ENCODE measurements at places on chromosomes 2 and 18. TPM values are rescaled to one million over a fixed set of nuclear protein-coding genes. Genes with fewer than 3 reads are reported as not detected.

Gene MARCO
- 2.4 TPM for total RNA-seq

Gene SNED1
- 18.0 TPM for total RNA-seq

Gene DOCK10
- total RNA-seq: 0.96 TPM

Gene STAT4
- 1.4 TPM for total RNA-seq

Gene ASNSD1
- total RNA-seq: 29.8 TPM

DNA sequence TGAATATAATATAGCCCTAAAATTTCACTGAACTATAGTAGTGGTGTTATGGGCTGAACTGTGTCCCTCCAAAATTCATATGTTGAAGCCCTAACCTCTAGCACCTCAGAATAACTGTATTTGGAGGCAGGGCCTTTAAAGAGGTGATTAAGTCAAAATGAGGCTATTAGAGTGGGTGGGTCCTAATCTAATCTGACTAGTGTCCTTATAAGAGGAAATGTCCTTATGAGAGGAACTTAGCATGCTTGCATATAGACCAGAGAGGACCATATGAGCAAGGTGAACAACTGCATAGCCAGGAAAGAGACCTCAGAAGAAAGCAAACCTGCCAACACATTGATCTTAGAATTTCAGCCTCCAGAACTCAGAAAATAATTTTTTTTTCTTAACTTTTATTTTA lies 238.4 kb downstream of the ZEB2 start:
- no peaks in the 10 kb centered on the region for H3K27me3 ChIP-seq
- DNase-seq: no peak
- no peak overlapping the region for H3K4me3 ChIP-seq
- H3K27ac ChIP-seq: no peak overlapping the region
- no peaks in the 10 kb centered on the region for H3K36me3 ChIP-seq
- H3K4me1 ChIP-seq: no peaks in the 10 kb centered on the region

DNA sequence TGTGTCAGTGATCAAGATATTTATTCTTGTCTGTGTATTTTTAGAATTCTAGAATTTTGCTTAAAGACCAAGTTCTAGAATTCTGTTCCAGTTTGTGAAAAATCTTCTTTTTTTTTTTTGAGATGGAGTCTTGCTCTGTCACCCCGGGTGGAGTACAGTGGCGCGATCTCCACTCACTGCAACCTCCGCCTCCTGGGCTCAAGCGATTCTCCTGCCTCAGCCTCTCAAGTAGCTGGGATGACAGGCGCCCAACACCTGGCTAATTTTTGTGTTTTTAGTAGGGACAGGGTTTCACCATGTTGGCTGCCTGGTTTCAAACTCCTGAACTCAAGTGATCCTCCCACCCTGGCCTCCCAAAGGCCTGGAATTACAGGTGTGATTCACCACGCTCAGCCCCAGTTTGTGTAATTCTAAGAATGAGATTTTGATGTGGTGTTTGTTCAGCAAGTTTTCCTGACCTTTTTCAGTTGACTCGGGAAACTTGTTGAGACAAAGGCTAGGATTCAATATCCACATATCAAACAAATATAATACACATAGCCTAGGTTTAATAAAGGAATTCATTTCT lies 3.6 kb downstream of the EIF5B start:
- H3K27ac ChIP-seq: peak overlapping the region; percentile 41
- peaks cover 7% of the 10 kb centered on the region for H3K36me3 ChIP-seq
- DNase-seq: peak; percentile 24

DNA sequence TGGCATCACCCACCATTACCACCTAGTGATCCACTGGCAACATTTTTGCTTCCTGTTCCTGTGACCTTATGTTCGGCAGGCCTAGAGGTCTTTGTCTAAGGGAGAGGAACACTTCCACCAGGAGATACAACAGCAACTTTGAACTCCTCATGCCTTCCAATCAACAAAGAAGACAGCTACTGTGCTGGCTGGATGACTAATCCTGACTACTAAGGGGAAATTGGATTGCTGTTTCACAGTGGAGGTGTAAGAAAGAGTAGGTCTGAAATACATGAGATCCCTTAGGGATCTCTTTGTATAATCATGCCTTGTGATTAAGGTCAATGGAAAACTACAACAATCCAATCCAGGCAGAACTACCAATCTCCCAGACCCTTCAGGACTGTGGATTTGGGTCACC lies 45.2 kb downstream of the EIF2AK3 start:
- H3K27me3 ChIP-seq: no peaks in the 10 kb centered on the region
- no peak overlapping the region for H3K4me3 ChIP-seq
- H3K4me1 ChIP-seq: no peaks in the 10 kb centered on the region
- no peak for DNase-seq
- peaks cover 39% of the 10 kb centered on the region for H3K36me3 ChIP-seq
- no peak overlapping the region for H3K27ac ChIP-seq

DNA sequence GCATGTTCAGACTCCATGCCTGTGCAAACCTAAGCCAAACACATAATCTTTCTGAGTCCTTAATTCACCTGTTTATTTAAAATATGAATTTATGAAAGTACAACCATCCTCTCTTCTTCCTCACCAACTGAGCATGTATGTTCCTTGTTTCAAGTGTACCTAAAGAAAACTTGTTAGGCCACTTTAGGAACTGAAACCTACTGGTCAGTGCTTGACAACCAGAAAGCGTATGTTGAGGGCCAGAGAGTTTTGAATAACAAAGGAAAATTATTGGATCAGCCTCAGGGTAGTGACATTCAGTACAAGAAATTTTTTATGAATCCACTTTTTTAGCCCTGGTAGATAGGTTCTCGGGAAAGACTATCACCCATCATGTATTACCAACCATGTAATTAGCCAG lies 847.6 kb upstream of the CELF4 start:
- H3K27me3 ChIP-seq: no peaks in the 10 kb centered on the region
- no peaks in the 10 kb centered on the region for H3K36me3 ChIP-seq
- DNase-seq: no peak
- H3K4me3 ChIP-seq: no peak overlapping the region
- no peaks in the 10 kb centered on the region for H3K4me1 ChIP-seq

DNA sequence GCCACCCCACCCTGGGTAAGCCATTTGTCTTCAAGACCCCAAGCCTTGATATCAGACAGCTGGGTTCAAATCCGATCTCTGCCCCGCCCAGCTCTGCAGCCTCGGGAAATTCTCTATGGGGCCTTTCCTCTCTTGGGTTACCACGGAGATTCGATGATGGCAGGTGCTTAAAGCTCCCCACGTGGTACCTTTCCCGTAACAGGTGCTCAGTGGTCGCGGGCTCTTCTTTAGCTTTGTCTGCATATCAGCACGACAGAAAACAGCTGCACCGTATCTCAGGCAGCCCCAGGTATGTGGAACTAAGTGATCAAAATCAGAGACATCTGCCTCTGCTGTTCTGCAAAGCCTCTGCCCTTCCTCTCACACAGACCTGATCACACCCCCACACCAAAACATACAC lies 37.4 kb downstream of the TTC32 start:
- H3K4me1 ChIP-seq: peaks cover 17% of the 10 kb centered on the region
- no peak for DNase-seq
- H3K27me3 ChIP-seq: no peaks in the 10 kb centered on the region
- no peak overlapping the region for H3K4me3 ChIP-seq

GRCh38 chr2:29117636-29118303 lies 2.6 kb downstream of the CLIP4 start:
- H3K4me3 ChIP-seq: peak overlapping the region; percentile 90
- H3K27ac ChIP-seq: peak overlapping the region; percentile 49
- peak; percentile 72 for DNase-seq
- peaks cover 36% of the 10 kb centered on the region for H3K4me1 ChIP-seq
- no peaks in the 10 kb centered on the region for H3K27me3 ChIP-seq

GRCh38 chr2:20614201-20615067 lies 36.5 kb downstream of the HS1BP3 start:
- no peak overlapping the region for H3K4me3 ChIP-seq
- no peaks in the 10 kb centered on the region for H3K36me3 ChIP-seq
- DNase-seq: no peak
- H3K4me1 ChIP-seq: peaks cover 27% of the 10 kb centered on the region

DNA sequence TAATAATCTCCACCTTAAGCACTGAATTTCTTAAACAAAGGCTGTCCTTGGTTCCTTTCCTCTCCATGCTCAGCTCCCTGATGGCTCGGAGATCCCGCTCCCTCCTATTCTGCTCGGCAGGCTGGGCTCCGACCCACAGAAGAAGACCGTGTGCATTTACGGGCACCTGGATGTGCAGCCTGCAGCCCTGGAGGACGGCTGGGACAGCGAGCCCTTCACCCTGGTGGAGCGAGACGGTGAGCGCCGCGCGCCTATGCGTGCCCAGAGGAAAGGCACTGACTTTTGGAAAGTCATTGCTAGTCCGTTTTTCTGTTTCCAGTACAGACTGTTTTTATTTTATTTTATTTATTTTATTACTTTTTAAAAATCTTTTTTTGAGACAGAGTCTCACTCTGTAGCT lies 9.6 kb downstream of the CNDP2 start:
- H3K36me3 ChIP-seq: peaks cover 87% of the 10 kb centered on the region
- no peak for DNase-seq
- H3K27me3 ChIP-seq: no peaks in the 10 kb centered on the region
- H3K4me1 ChIP-seq: no peaks in the 10 kb centered on the region
- no peak overlapping the region for H3K4me3 ChIP-seq
- H3K27ac ChIP-seq: no peak overlapping the region

- no peak overlapping the region for H3K27ac ChIP-seq
- no peaks in the 10 kb centered on the region for H3K27me3 ChIP-seq
- H3K4me3 ChIP-seq: peak overlapping the region; percentile 73
- peak; percentile 35 for DNase-seq
- H3K36me3 ChIP-seq: peaks cover 22% of the 10 kb centered on the region
- peaks cover 32% of the 10 kb centered on the region for H3K4me1 ChIP-seq
Observed at GRCh38 chr2:226798422-226799210, 1.0 kb downstream of the IRS1 start.

DNA sequence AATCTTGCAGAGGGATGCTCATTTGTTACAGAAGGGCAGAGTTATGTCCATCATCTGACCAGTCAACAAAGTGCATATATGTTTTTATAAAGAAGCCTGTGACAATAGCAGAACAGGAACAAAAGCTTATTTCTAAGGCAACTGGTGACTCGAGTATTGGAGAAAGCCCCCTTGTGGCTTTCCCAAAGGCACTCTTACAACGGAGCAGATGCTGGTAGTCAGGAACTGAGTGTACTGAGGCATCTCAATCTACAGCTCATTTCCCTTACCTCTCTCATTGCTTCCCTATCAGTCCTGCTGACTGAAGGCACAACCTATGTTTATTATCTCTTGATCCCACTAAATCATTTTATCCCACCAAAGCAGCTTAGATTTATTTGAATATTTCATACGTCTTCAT lies 557.1 kb upstream of the CHAC2 start:
- H3K36me3 ChIP-seq: no peaks in the 10 kb centered on the region
- H3K4me1 ChIP-seq: no peaks in the 10 kb centered on the region
- no peak for DNase-seq
- H3K27ac ChIP-seq: no peak overlapping the region
- no peaks in the 10 kb centered on the region for H3K27me3 ChIP-seq

DNA sequence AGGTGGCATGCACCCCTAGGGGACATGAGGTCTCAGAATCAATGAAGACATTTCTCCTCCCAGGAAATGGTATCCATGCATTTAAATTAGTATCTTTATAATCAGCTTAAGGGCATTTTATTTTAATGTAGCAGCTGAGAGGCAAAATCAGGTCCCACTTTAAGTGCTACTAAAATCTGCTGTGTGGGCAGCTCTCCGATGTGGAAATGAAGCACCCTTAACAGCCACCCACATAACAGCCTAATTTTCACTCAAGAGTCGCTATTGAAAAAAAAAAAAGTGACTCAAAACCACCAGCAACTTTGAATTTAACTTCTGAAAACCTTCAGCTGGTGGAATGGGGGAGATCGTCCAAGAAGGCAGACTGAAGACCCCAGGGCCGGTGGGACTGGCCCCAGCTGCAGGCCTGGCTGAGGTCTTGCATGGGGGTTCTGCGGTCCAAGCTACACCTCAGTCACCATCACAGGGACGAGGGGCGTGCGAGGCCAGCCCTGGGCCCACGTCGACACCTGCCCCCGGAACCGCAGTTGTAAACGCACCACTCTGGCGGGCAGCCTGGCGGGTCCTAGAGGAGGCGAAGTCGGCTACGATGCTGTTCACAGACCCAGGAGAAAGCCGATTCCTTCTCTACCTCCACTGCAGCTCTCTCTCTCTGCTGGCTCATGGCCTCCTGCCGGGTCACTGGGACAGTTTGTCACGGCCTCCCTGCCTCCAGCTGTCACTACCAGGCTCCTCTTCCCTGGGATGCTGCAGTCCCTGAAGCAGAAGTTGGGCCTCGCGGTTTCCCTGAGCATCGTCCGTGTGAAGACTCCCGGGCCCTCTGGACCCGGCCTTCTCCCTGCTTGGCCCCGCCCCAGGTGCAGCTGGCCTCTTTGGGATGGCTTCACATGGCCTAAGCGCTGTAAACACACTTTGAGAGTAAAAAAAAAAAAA lies 111.9 kb downstream of the KCNF1 start:
- no peak overlapping the region for H3K27ac ChIP-seq
- no peak for DNase-seq
- H3K4me3 ChIP-seq: no peak overlapping the region
- no peaks in the 10 kb centered on the region for H3K36me3 ChIP-seq

DNA sequence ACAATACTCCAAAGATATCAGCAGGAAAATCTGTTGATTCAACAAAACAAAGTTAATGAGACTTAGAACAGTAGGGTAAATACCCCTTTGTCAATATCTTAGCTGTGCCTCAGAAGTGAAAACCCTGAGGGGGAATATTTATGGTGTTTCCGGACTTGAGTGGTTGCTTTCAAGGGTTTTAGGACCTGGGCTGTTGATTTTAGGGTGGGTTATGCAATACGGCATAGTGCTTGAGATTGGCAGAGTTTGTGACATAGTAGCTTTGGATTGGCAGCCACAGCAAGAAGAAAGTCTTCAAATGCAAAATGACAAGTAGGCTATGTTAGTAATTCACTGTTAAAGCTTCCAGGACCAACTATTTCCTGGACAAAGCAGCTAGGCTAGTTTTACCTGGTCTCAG lies 826.3 kb upstream of the CDH2 start:
- H3K27me3 ChIP-seq: no peaks in the 10 kb centered on the region
- H3K27ac ChIP-seq: no peak overlapping the region
- H3K4me1 ChIP-seq: no peaks in the 10 kb centered on the region
- H3K36me3 ChIP-seq: no peaks in the 10 kb centered on the region
- DNase-seq: no peak

GRCh38 chr18:59352250-59352855 lies 6.7 kb downstream of the LMAN1 start:
- no peak for DNase-seq
- H3K4me3 ChIP-seq: no peak overlapping the region
- peaks cover 77% of the 10 kb centered on the region for H3K36me3 ChIP-seq
- H3K4me1 ChIP-seq: peaks cover 9% of the 10 kb centered on the region
- H3K27ac ChIP-seq: no peak overlapping the region
- no peaks in the 10 kb centered on the region for H3K27me3 ChIP-seq

DNA sequence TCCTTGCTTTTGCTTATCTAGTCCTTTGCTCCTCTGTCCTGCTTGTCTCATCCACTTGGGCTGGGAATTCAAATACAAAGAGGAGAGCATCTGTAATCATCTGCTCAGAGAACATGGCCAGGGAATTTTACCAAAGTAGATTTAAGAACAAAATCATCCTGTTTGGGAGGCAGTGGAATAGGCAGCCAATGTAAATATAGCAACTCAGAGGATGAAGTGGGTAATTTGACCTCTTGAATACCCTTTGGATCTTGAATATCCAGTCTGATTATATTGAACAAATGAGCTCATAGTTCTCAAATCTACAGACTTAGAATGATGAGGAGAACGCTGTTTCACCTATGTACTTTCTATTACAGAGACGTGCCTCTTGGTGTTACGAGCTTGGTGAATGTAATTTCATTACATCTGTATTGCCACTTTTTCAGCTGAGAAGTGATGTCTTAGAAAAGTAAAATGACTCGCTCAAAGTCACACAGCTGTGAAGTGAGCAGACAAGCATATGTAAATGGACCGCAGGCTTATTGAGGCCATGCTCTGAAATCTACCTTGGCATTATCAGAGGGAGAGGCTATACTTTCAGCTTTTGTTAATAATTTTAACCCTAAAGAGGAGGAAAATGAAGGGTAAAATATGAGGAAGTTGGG lies 266.3 kb downstream of the MTX2 start:
- no peak overlapping the region for H3K27ac ChIP-seq
- no peak overlapping the region for H3K4me3 ChIP-seq
- H3K27me3 ChIP-seq: no peaks in the 10 kb centered on the region
- peaks cover 37% of the 10 kb centered on the region for H3K4me1 ChIP-seq
- H3K36me3 ChIP-seq: no peaks in the 10 kb centered on the region
